ENCODE measurements at places on chromosomes 4 and X.

DNA sequence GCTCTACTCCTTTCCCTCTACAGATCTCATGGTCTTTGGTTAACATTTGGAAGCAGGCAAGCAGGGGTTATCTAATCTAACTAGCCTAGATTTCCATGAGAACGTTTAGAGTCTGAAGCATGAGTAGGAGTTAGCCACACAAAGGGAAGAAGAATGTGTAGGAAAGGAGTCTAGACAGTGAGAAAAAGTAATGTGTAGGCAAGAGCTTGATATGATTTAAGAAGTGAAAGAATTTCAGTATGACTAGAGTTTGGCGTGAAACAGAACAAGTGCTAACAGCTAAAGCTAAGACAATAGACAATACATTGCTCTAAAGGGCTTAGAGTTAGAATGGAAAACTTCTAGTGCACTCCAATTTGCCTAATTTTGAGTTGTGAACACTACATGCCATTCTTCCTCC lies 10.8 kb downstream of the CXCL8 start:
- no peak for DNase-seq

- peak; percentile 14 for DNase-seq
Observed at GRCh38 chrX:154019633-154020528, at the start of gene IRAK1. IRAK1 (minus strand) TSS chrX:154019902; CDS start chrX:154019812, 90 bp downstream.

GRCh38 chrX:44025555-44025954 lies 52.4 kb upstream of the NDP start:
- DNase-seq: no peak

DNA sequence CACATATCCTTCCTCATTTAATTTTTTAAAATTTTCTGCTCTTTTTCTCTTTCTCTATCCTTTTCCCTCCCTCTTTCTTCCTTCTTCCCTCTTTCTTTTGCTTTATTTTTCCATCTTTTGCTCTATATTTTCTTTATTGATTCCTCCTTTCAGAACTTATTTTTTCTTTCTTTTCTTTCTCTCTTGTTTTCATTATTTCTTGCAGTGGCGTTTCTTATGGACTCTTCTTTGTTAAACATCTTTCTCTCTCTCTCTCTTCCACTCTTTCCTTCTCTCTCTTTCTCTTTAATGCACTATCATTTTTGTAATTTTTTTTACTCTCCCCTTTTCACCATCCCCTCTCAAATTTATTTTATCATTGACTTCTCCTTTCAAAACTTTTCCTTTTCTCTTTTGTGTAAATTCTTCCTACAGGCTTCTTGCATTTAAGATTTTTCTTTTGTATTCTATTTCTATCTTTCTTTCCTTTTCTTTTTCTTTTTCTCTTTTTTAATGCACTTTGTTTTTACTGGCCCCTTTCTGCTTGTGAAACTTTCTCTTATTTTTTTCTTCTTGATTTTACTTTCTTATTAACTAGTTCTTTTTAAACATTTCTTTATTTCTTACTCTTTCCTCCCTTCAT lies 97.0 kb downstream of the RBMX2 start:
- DNase-seq: no peak

GRCh38 chr4:29588617-29589016 lies 1131.6 kb upstream of the PCDH7 start:
- no peak for DNase-seq

DNA sequence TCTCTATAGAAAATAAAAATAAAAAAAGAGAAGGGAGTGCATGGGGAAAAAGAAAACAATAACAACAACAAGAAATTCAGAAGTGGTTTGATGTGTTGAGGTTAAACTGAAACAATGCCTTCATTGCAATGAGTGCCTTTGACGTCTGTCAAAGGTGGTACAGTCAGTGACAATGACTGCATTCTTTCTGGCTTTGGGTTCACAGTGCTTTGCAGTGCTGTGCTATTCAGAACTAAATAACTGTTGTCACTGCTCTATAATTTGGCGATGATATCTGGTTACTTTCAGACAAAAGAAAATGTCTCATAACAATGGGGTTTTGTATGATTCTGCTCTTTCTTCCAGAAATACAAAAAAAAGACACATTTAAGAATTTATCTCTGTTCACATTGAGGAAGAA lies 488.6 kb upstream of the MAGEB2 start:
- no peak for DNase-seq

DNA sequence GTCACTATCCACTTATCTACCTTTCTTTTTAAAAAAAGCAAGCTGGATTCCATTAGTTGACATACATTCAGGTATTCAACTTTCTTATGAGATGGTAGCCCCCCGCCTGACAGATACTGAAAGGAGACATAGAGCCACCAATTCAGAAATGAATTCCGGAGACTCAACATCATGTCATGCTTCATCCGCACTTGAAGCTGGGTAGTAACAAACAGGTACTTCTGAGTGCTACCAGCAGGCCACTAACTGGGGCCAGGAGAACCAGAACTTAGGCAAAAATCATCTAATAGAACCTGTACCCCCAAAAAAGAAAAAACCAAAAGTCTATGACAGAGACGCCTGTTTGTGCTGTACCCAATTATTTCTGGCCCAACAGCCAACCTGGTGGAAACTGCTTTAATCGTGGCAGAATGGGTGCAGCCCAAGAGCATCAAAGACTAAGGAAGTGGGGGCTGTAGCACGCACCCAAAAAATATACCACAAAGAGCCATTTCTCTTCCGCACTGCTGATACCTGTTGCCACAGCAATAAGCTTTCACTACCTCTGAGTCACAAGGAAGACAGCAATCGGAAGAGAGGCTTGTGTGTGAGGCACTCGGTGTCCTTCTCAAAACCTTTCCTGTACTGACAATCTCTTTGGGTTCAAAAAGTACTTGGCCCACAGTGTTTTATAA lies 84.8 kb downstream of the AFAP1 start:
- no peak for DNase-seq

- DNase-seq: no peak
Observed at GRCh38 chr4:121146530-121146929, 17.6 kb downstream of the TNIP3 start.

DNA sequence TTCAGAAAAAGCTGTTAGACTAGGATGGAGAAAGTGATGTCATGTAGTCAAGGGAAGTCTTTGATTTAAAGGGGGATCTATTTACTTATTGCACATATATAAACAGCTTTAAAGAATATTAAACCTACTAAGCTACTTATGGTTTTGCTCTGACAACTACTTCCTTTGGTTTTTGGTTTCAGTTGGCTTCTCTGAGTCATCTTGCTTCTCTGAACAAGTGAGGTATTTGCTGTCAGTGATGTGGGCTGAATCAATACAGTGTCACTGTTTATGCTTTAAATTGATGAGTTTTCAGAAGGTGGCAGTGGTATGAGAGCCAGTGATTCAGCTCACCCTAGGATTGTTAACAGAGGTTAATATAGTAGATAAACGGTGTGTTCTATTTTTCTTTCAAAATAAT lies 75.1 kb downstream of the CEP44 start:
- no peak for DNase-seq

- no peak for DNase-seq
Observed at GRCh38 chrX:94058728-94059382, 384.8 kb downstream of the FAM133A start.

- DNase-seq: no peak
Observed at GRCh38 chr4:169283114-169283509, 12.4 kb upstream of the SH3RF1 start.

GRCh38 chr4:61933527-61933926 lies 733.4 kb downstream of the ADGRL3 start:
- no peak for DNase-seq

DNA sequence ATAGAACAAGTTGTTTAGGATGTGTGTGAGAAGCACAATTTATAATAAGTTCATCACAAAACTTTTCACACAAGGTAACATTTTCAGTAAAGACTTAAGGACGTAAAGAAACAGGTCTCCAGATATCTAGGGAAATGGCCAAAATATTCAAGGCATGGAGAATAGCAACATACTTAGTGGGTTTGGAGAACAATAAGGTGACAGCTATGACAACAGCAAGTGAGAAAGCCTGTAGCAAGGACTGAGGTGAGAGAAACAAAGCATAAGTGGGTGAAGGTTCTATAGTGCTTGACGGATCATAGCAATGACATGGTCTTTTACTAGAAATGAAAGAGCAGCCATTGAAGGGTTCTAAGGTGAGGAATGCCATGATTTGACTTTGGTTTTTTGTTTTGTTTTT lies 1337.3 kb downstream of the PCDH18 start:
- no peak for DNase-seq
